ENCODE measurements at places on chromosomes 4 and X. TPM values are rescaled to one million over a fixed set of nuclear protein-coding genes. Genes with fewer than 3 reads are reported as not detected.

The VSIG1 gene
- total RNA-seq, result not detected

The PPAT gene
- 11.4 TPM for total RNA-seq

- H3K27ac ChIP-seq, result no peak overlapping the region
- no peaks in the 10 kb centered on the region for H3K27me3 ChIP-seq
- H3K36me3 ChIP-seq, result no peaks in the 10 kb centered on the region
- H3K4me1 ChIP-seq, result no peaks in the 10 kb centered on the region
Measured at GRCh38 chr4:2069986-2070385, 10.9 kb downstream of the NAT8L start.

DNA sequence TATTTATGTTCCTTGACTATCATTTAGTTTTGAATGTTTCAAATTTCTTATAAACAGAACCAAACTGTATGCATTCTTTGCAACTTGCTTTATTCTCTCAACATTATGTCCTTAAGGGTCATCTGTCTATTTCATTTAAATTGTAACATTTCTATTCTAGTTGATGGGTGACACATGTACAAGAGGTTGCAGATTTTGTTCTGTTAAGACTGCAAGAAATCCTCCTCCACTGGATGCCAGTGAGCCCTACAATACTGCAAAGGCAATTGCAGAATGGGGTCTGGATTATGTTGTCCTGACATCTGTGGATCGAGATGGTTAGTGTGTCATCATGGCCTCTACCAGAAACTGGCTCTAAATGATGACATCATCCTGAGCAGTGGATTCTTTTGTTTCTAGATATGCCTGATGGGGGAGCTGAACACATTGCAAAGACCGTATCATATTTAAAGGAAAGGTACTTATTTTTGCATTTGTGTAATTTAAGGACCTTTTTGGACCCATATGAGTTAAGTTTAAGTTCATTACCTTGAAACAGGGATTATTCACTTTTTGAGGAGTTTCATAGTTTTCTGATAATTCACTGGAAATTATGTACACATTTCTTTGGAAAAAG, 6.1 kb downstream of the LIAS start:
- peaks cover 7% of the 10 kb centered on the region for H3K4me1 ChIP-seq
- H3K36me3 ChIP-seq, result peaks cover 61% of the 10 kb centered on the region
- DNase-seq, result no peak
- no peak overlapping the region for H3K27ac ChIP-seq
- no peak overlapping the region for H3K4me3 ChIP-seq

GRCh38 chr4:118410138-118410537, 57.3 kb upstream of the PRSS12 start:
- no peak overlapping the region for H3K4me3 ChIP-seq
- DNase-seq, result no peak
- H3K36me3 ChIP-seq, result no peaks in the 10 kb centered on the region

- no peak overlapping the region for H3K27ac ChIP-seq
- H3K36me3 ChIP-seq, result no peaks in the 10 kb centered on the region
- H3K4me3 ChIP-seq, result no peak overlapping the region
- no peaks in the 10 kb centered on the region for H3K4me1 ChIP-seq
Measured at GRCh38 chrX:14491689-14492088, 37.6 kb upstream of the GLRA2 start.
